CD8-positive, alpha-beta T cell (primary cell): ENCODE measurements at places on chromosomes 6 and 20.

- DNase-seq: no peak
Observed at GRCh38 chr6:47571488-47571887, 93.9 kb downstream of the CD2AP start.

DNA sequence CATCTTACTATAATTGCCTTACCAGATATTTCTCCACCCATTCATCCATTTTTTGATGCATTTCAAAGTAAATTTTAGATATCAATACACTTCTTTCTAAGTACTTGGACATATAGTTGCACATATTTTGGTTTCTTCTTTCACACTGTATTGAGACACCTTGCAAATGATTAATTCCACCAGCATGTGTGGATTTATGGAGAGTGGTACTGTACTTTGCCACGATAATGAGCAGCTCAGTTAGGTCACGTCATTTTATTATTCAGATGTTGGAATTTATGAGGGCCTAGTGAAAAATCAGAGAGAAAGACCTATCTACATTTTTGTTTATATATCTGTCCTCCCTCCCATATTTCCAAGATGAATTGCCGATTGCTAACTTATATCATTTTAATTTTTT is 5.3 kb downstream of the NFYA start:
- DNase-seq: no peak

DNA sequence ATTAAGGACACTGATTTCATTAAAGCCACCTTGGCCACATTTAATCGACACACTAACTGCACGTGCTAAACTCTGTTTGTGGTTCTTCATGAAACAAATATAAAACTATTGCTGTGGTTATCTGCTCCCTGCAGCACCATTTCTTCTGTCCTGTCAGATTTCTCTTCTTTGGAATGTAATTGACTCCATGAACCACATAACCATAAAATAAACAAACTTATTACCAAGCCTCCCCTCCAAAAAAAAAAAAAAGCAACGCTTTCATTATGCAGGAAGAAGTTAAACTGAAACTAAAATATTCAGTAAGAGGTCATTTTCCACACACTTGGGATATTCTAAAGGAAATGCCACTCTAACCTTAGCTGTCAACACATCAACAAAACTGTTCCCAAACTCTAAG is 319.1 kb upstream of the NT5E start:
- DNase-seq: no peak

DNA sequence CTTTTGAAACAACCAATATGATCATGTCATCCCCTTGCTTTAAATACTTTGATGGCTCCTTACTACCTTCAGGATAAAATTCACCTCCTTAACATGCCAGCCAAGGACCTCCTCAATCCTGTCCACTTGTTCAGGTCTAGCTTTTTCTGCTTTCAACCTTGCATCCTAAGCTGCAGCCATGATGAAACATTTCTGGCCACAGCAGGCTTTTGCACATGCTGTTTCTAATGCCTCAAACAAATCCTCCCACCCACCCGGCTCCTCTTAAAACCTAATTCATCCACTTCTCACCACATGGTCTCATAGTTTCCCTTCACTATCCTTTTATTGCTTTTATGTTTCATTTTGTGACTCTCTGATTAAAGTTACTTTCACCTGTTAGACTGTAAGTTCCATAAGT is 124.6 kb downstream of the MYB start:
- DNase-seq: no peak

GRCh38 chr6:97394160-97394748 is 111.2 kb upstream of the MMS22L start:
- peak; percentile 70 for DNase-seq

- DNase-seq: no peak
Observed at GRCh38 chr6:129773304-129773703, 63.3 kb upstream of the ARHGAP18 start.

- DNase-seq: no peak
Observed at GRCh38 chr6:1705630-1706029, 95.9 kb downstream of the FOXC1 start.

DNA sequence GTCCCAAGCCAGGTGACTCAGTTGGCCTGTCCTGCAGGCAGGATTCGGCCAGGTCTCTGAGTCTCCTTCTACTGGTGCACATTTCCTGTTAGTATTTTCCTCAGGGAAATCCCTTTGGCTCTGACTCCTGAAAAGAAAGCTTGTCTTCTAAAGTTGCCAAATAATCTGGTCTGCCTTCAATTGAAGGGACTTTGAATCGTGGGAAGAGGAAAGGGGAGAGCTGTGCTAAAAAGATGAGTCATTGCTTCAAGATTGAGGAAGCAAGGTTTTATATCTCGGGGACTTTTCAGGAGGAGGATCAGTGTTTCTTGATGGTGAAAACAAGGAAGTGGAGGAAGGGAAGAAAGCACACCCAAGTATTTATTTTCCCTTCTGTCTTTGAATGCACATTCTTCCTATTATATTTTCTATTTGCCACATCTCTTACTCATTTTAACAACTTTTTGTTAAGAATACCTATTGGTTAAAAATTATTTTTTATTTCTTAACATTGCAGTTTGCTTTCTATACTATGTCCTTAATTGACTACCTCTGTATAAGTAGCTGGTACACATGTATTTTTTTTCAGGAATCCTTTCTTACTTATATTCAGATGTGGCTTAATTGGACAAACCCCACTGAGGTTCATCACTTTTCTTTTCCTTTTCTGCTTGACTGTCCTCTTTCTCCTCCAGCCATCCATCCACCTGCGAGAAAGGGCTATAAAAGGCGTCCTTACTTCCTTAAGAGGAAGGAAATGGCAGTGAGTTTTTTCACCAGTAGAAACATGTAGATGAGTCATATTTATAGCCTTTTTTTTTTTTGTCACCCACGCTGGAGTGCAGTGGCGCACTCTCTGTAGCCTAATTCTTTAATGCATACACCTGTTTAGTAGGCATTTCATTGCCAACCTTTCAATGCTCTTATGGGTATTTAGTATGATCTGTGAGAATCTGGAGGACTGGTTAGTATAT is 15.0 kb upstream of the IFNGR1 start:
- no peak for DNase-seq
